Neural progenitor cell (in vitro differentiated cells): ENCODE measurements at places on chromosomes 5 and 9. TPM values are rescaled to one million over a fixed set of nuclear protein-coding genes. Genes with fewer than 3 reads are reported as not detected.

- DNase-seq, result peak; percentile 27
These were observed 56.6 kb downstream of the KCNN2 start for GRCh38 chr5:114418176-114419066.

The TLE4 gene
- 236 and 265 TPM in 2 replicates for total RNA-seq

GRCh38 chr5:78242001-78242400 lies 52.5 kb downstream of the AP3B1 start:
- no peak for DNase-seq

DNA sequence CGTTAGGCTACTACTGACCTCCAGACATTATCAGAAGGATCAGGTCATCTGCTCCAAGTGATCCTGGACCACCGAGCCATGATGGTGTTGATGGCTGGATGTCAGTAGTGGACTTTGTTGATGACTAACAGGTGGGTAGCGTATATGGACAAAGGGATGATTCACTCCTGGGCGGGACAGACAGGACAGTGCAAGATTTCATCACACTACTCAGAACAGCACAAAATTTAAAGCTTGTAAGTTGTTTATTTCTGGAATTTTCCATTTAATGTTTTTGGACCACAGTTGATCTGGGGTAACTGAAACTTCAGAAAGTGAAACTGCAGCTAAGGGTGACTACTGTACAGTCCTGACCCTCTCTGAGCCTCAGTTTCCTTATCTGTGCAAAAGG lies 12.7 kb downstream of the PDGFRB start:
- DNase-seq, result no peak

DNA sequence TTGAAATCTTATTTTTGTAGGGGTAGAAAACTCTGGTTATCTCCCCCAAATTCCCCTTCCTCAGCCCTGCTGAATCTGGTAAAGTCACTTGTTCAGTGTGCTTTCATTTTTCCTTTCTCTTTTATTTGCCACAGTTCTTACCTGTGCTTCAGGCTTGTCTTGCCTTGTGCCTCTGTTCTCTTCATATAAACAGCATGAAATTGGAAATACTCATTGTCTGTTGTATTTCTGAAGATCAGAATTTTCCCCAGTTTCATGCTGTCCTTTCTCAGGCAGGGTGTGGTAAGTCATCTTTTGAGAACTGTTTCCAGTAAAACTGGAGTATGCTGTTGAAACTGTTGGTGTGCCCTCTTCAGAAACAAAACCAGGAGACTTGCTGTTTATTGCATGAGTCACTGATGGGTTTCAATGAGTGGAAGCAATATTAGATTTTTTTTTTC lies 7.0 kb downstream of the PAM start:
- no peak for DNase-seq

DNA sequence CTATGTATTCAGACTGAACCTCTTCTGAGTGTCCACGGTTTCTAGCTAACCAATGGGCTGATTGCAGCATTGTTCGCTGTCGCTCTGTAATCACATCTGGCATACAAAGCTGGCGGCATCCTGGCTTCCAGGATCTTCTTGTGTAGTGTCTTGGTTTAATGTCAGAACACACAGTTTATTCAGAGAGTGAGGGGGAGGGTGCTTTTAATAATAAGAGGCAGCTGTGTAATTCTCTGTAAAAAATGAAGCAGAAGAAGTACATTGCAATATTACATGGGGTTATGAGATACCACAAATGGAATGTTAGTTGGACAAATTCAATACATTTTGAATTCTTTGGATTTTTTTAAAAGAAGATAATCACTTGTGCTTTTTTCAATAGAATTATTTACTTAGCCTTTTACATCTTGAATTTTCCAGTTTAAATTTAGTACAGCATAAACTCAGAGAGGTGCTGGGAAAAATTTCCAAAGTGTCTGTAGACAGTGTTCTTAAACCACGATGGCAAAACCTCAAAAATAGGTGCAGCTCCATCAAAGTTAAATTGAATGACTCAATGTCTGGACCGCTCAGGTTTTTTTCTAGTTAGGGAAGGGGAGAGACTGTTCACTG lies 206.0 kb downstream of the PCSK1 start:
- DNase-seq, result peak; percentile 10

The RLN2 gene
- total RNA-seq, result 5.0 and 12.6 TPM in 2 replicates

The ADAMTS16 gene
- total RNA-seq, result 3.9 and 4.1 TPM in 2 replicates

The SV2C gene
- total RNA-seq, result 0.06 and 0.15 TPM in 2 replicates

DNA sequence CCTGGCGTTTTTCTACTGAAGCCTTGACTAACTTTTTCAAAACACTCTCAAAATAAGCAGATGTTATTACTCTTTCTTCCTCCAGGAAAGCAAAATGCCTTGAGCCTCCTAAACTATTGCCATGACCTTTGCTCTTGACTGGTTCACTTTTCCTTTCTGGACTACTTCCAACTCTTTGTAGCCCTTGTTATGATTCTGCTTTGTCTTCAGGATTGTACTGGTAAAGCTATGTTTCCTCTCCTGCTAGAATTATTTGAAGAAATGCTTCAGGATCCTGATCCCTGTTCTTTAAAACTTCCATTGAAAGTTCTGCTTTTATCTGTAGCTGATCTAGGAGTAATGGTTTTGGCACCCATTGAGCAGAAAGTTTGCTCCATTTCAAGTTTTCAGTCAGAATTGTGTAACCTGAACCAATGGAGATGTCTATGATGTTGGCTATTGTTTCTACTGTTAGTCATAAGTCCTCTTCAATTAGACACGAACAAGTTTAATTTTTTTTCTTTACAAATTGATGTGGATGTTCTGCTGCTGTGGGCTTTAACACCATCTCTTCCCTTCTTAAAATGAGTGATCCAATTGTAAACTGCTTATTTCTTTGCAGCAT lies 1356.4 kb downstream of the EFNA5 start:
- no peak for DNase-seq
